HT1080 (cell line): ENCODE measurements at places on chromosomes 1 and 21. TPM values are rescaled to one million over a fixed set of nuclear protein-coding genes. Genes with fewer than 3 reads are reported as not detected.

Gene GJB3
- total RNA-seq, result not detected in 2 replicates

Gene RAP1GAP
- total RNA-seq, result 0.03 and 0.19 TPM in 2 replicates

Gene FMO3
- 0.10 TPM in 1 of 2 replicates, not detected in the other for total RNA-seq

Gene SPRR2G
- not detected in 2 replicates for total RNA-seq

Gene RGSL1
- total RNA-seq, result 0.02 TPM in 1 of 2 replicates, not detected in the other

Gene OR2T33
- total RNA-seq, result 0.08 TPM in 1 of 2 replicates, not detected in the other

Gene TRAF3IP3
- not detected in 2 replicates for total RNA-seq

Gene NIT1
- total RNA-seq, result 27.4 and 35.1 TPM in 2 replicates

Gene C1orf226
- total RNA-seq, result 0.84 and 1.3 TPM in 2 replicates

Gene MIXL1
- total RNA-seq, result not detected in 2 replicates

Gene LYST
- 5.4 and 5.7 TPM in 2 replicates for total RNA-seq

Gene CD48
- total RNA-seq, result not detected in 2 replicates

Gene LRRC39
- total RNA-seq, result not detected in 2 replicates

Gene PDPN
- 8.7 and 16.3 TPM in 2 replicates for total RNA-seq

Gene ACAP3
- total RNA-seq, result 28.9 and 34.9 TPM in 2 replicates

Gene LPAR3
- 2.2 and 4.1 TPM in 2 replicates for total RNA-seq

Gene PTGER3
- total RNA-seq, result 0.07 TPM in 1 of 2 replicates, not detected in the other

Gene SERTAD4
- total RNA-seq, result 11.8 and 14.2 TPM in 2 replicates

Gene GRIK1
- not detected in 2 replicates for total RNA-seq

Gene LIN28A
- total RNA-seq, result not detected in 2 replicates

Gene C8B
- total RNA-seq, result not detected in 2 replicates

Gene GPR157
- total RNA-seq, result 3.6 and 3.8 TPM in 2 replicates

Gene MNDA
- total RNA-seq, result not detected in 2 replicates

Gene S100A9
- not detected in 2 replicates for total RNA-seq

Gene ADCY10
- not detected in 2 replicates for total RNA-seq

Gene ZNF648
- total RNA-seq, result 0.10 and 0.34 TPM in 2 replicates

Gene CPLANE2
- total RNA-seq, result 7.4 and 9.2 TPM in 2 replicates

Gene SPRR4
- total RNA-seq, result not detected in 2 replicates

Gene IL20
- not detected in 2 replicates for total RNA-seq

Gene UBE2U
- not detected in 2 replicates for total RNA-seq

Gene CHD1L
- 33.3 and 39.9 TPM in 2 replicates for total RNA-seq

Gene CD101
- 0.03 and 0.06 TPM in 2 replicates for total RNA-seq
